NCI-H1436 treated with DMSO at 0.1 percent for 48 hours (cell line): ENCODE measurements at places on chromosomes 5 and 9.

- no peak for DNase-seq
These were observed 45.0 kb downstream of the BARX1 start for GRCh38 chr9:93910196-93910595.

DNA sequence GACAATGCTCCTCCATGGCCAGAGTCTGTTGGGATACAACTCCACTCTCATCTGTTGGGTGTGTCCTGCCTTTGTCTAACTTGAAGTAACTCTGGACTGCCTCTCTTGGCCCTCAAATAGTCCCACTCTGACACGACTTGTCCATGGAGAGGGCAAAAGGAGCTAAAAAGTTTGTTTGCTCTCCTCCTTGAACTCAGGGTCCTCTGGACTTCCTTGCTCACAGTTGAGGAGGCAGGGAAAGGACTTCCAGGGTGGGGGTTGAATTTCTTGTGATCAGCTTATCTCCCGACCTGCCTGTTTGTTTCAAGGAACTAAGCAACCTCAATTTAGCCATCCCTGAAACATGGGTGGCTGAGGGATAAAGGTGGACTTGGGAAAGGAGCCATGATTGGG is 11.7 kb downstream of the DNAJB5 start:
- DNase-seq = no peak

DNA sequence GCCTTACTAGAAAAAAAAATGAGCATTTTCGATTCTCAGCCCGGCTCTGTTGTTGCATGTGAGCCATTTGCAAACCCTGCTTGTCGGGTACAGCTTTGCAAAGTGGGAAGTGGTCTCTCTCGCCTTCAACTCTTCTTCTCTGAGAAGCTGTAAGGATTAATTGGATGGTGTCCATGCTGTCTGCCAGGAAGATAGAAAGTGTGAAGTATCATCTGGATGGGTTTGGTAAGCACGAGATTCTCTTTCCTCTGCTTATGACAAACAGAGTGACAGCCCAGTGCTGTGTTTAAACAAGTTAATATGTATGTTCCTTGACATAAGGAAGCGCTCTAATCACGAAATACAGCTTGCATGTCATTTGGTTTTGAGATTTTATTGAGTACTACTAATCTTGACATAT is 109.1 kb upstream of the SPATA31D4 start:
- DNase-seq = no peak

DNA sequence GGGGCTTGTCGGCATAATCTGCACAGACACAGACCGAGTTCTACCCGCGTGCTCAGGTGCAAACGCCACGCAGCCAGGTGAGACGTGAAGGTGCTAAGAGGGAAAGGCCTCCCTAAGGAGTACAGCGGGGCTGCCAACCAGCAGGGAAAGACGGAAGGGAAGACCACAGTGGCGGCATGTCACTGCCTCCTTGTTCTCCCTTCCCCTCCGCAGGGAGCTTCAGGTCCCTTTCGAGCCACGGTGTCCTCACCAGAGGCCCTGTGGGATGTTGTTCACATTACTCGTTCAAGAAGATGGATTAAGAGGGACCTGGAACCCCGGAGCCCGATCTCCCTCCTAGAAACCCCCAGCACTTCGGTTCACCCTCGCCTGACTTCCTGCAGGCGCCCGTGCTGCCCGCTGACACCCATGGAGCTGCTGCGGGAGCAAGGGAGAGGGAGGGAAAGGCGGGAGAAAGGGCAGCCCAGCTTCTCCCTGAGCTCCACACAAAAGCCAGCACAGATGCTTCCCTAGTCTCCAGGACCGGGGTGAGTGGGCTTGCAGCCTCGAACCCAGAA is 686 bp downstream of the BRD9 start:
- no peak for DNase-seq

DNA sequence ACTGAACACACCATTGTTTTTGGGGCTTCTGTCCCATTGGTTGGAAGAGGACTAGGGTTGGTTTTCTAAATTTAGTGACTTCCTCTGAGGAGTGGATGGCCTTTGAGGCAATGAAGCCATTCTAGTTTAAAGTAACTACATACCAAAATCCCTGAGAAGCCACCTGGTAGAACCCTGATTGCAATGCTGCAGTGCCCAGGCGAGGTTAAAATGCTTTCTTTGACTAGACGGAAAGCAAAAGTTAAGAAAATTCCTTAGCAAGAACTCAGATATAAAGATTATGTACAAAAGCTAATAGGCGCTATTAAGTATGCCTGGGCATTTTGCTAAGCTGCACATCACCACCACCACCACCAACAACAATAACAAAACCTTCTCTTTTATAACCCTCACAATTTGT is 20.6 kb downstream of the GLRX start:
- DNase-seq = no peak

DNA sequence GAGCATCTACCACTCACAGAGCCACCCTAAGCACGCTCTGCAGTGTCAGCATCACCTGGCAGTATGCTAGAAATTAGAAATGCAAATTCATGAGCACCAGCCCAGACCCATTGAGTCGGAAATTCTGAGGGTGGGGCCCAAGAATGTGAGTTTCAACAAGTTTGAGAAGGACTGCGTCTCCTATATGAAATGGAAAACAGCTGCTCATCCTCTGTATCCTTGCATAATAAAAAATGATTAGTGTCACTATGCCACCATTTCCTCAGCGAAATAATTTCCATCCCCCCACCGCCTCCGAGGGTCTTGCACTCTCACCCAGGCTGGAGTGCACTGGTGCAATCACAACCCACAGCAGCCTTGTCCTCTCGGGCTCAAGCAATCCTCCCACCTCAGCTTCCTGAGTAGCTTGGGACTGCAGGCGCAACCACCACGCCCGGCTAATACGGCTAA is 1.3 kb upstream of the IQGAP2 start:
- no peak for DNase-seq

DNA sequence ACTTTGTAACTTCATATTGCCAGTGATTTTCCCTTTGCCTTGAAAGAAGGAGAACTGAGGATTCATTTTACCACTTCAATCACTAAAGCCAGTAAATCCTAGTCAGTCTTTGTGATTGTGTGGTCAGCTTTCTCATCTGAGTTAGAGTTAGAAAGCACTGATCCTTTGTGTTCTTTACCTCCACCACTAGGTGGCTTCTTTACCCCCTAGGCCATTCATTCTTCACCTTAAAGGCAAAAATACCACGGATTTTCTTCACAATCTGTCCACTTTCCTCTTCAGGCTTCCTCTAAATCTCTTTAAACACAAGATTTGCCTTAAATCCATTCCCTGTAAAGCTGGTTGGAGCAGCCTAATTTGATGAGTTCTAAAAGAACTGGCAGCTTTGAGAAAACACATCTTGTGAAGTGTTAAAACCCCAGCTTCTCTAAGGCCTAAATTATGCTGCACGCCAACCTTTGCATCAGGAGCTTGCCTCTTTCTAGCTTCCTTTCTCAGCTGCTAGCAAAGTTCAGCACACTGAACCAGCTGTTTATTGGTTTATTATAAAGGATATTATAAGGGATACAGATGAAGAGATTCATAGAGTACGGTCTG is 20.4 kb downstream of the BDP1 start:
- DNase-seq = no peak
